ENCODE measurements at places on chromosomes 1 and 21. TPM values are rescaled to one million over a fixed set of nuclear protein-coding genes. Genes with fewer than 3 reads are reported as not detected.

Gene TNFRSF8
- 41.5 TPM for total RNA-seq

Gene ASH1L
- total RNA-seq: 69.4 TPM

GRCh38 chr21:33478182-33478581 lies 1.6 kb downstream of the TMEM50B start:
- DNase-seq: no peak

Gene PACC1
- total RNA-seq: 16.9 TPM

- DNase-seq: no peak
These were observed 1360.5 kb upstream of the ADGRL4 start for GRCh38 chr1:80367058-80367457.

DNA sequence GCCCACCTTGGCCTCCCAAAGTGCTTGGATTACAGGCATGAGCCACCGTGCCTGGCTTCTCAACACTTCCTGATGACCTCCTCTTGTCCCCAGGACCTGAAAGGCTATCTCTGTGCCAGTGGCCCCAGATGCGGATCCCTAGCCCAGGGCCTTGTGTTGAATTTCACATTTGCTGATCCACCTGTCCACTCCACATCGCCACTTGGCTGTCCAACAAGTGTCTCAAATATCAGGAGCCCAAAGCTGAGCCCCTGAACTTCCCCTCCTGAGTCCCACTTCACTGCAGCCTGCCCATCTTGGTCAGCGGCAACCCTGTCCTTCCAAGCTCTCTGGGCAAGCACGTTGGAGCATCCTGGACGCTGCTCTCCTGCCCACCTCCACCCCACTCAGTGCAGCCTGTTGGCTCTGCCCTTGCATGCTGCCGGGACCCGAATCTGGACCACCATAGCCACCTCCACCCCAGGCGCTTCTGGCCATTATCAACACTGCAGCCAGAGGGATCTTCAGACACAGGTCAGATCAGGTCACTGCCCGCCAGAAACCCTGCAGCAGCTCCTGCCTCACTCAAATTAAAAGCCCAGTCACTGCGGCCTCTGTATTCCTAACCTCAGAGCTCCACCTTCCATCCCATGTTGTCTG lies 352.5 kb upstream of the VAMP3 start:
- DNase-seq: no peak

DNA sequence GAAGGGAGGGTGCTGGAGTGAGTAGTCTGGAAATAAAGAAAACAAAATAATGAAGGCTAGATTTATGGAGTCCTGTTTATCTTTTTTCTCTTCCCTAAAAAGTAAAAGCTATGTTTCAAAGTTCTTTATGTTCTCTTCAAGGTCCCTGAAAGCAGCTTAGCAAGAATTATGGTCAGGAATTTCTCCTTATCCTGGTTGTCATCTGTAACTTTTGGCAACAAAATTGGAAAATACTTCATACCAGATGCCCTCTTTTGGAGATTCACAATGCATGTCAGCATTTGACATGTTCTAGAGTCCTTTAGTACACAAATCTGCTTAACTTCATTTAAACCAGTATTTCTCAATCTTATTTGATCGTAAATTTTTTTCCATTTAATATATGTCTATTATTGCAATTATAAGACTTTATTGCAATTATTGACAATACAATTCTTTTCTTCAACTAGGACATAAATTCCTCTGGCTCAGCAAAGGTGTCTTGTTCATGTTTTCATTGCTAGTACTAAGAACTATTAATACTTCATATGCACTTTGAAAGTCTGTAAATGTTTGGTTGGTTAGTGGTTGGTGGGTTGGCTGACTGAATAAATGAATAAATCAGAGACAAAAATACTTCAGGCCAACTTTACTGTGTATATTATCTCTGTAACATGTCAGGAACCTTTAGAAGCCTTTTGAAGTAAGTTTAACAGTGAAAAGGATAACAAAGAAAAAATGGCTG lies 101.5 kb downstream of the ATP1B1 start:
- no peak for DNase-seq

- DNase-seq: peak; percentile 64
These were observed 93.4 kb upstream of the CSF3R start for GRCh38 chr1:36576118-36576517.

- no peak for DNase-seq
These were observed 69.8 kb downstream of the MPZL1 start for GRCh38 chr1:167791281-167792187.

DNA sequence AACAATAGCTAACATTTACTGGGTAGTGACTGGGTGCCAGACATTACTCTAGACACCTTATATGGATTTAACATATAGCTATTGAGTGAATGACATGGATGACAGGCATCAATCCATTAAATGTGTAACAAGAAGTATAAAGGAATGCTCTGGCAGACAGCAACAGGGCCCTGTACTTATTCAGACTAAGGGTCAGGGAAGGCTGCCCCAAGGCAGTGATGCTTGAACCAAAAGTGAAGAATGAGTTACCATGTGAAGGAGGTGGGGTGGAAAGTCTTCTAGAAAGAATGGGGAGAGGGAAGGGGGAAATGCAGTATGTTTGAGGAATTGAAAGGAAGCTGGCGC lies 8.3 kb upstream of the PTPRF start:
- no peak for DNase-seq

DNA sequence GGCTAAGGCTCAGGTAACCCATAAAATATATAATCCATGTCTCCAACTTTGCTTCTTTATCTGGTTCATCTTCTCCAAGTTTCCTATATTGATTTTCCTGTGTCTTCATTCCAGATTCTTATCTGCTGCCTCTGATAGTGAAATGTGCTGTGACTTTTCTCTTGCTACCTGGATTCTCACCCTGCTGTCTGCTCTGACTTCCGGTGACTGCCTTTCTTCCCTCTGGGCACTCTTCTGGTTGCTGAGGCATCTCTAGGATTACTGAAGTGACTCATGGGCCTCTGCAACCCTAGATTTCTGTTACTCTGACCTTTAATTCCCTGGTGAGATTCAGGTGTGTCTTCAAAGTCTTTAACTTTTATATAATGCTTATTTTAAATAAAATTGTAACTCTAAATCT lies 46.9 kb downstream of the GIPC2 start:
- no peak for DNase-seq

Measured in activated naive CD4-positive, alpha-beta T cell treated with anti-CD3 and anti-CD28 coated beads, Interleukin-2, amount 50 U/mL, for 72 hours (primary cell).